ENCODE measurements at places on chromosomes 7 and 10.

GRCh38 chr7:159022238-159022993, 122.3 kb downstream of the VIPR2 start:
- peak; percentile 21 for DNase-seq

DNA sequence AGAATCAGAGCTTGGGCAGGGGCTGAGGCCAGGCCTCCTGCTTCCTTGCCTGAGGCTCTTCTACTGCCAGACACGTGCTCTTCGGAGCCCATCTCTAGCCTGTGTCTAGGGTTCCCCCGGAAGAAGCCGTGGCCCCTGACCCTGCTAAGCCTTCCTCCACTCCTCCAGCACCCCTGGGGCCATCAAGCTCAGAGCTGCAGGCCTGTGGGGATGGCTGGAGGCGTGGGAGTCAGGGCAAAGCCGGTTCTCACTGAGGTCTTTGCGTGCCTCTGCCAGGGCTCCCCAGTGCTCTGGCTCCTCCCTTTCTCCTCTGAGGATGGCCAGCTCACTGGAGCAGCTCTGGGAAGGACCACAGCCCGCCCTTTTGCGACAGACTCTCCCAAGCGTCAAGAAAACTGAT, 34.4 kb downstream of the GHRHR start:
- DNase-seq, result no peak

- peak; percentile 38 for DNase-seq
Measured at GRCh38 chr10:132610071-132610701, 72.6 kb downstream of the INPP5A start.

DNA sequence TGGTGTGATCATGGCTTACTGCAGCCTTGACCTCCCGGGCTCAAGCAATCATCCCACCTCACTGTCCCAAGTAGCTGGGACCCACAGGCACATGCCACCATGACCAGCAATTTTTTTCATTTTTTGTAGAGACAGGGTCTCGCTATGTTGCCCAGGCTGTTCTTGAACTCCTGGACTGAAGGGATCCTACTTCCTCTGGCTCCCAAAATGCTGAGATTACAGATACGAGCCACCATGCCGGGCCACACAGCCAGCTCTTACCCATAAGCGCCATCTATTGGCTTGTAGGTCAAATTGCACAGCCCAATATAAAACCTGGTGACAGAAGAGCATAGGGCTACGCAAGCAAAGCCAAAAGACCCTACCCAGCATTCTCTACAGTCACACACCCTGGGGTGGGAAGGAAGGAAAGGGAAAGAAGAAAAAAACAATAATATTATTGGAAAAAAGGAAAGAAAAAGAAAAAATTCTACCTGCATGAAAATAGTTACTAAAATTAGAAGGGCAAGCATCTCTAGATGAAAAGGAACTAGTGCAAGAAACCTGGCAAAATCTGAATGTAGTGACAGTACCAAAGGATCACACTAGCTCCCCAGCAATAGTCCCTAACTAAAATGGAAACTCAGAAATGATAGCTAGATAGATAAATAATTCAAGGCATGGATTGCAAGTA, 29.4 kb upstream of the AMPH start:
- peak; percentile 78 for DNase-seq

DNA sequence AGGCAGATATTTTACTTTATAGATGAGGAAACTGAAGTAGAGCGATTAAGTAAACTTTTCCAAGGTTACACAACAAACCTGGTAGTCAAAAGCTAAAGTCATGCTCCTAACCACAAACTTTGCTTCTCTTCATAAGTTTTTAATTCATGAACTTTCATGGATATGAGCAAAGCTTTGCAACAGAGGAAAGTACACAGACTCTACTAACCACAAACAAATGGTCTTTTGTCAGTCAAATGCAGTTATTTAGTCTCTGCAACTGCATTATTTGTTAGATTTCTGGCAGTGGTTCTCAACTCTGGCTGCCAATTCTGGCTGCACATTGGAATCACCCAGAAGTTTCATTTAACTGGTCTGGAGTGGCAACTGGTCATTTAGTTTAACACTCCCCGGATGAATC, 140.6 kb upstream of the TMEM168 start:
- no peak for DNase-seq

- DNase-seq, result no peak
Measured at GRCh38 chr7:21367081-21367480, 60.8 kb upstream of the SP4 start.

Data from endodermal cell (in vitro differentiated cells).